ENCODE measurements at places on chromosomes 6 and 20. TPM values are rescaled to one million over a fixed set of nuclear protein-coding genes. Genes with fewer than 3 reads are reported as not detected.

- no peak for DNase-seq
These were observed 809.5 kb upstream of the FLRT3 start for GRCh38 chr20:15146948-15147347.

MAP3K5 gene
- total RNA-seq: 21.7 TPM

GRCh38 chr6:355373-356208 lies 36.0 kb upstream of the IRF4 start:
- DNase-seq: no peak

NKX2-2 gene
- total RNA-seq: not detected

C6orf58 gene
- 1.0 TPM for total RNA-seq

DNA sequence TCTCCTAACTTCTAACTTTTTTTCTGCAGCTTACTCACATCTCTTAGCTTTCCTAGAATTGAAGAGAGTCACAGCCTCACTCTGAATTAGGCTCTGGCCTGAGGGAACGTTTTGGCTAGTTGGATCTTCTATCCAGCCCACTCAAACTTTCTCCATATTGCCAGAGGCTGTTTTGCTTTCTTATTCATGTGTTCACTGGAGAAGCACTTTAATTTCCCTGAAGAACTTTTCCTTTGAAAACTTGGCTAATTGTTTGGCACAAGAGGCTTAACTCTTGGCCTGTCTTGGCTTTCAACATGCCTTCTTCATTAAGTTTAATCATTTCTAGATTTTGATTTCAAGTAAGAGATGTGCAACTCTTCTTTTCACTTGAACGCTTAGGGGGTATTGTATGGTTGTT lies 138.2 kb upstream of the PLCB4 start:
- peak; percentile 88 for DNase-seq

MYL9 gene
- total RNA-seq: 3.5 TPM

DNA sequence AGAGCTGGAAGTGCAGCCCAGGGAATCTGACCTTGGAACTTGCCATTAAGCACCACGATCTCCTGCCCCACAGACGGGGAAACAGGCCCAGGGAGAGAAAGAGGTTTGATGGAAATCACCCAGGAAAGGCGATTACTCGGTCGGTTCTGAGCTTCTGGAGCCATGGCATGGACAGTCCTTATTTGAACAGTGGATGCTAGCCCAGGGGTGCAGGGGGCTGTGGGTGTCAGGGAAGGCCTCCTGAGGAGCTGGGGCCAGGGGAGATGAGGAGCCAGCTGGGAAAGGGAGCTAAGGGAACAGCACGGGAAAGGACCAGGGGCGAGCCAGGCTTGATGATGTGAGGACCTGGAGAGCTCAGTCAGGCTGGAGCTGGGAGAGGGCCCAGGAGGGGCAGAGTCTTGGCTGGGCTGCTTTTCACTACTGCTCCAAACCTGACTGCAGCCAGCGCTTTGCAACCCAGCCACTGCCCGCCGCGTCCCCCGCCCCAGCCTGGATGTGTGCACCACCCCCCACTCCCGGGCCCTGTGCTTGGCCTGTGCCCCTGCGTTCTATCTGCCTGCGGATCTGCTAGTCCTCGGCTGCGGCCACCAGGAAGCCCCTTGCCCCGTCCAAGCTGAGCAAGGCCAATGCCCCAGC lies 17.8 kb downstream of the SUN5 start:
- no peak for DNase-seq

DNA sequence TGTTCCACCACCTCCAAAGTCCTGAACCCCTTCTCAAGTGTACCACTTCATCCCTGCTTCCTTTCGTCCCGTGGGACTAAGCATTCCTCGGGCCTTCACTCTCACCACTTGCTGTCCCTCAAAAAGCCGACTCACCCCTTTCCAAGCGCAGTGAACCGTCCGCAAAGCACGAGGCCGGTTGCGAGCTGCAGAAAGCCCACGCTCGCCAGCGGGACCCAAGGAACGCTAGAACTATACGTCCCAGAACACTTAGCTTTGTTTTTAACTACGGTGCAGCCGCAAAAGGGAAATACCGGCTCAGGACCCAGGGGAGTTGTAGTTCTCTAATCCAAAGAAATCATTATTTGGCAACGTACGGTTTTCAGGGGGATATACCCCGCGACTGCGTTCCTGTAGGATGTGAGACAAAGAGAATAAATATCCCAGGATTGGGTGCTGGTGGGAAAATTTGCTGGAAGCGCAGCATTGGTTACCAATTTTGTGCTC lies 416 bp upstream of the POLR1H start:
- DNase-seq: peak; percentile 21

SNAI1 gene
- total RNA-seq: 2.7 TPM

DNA sequence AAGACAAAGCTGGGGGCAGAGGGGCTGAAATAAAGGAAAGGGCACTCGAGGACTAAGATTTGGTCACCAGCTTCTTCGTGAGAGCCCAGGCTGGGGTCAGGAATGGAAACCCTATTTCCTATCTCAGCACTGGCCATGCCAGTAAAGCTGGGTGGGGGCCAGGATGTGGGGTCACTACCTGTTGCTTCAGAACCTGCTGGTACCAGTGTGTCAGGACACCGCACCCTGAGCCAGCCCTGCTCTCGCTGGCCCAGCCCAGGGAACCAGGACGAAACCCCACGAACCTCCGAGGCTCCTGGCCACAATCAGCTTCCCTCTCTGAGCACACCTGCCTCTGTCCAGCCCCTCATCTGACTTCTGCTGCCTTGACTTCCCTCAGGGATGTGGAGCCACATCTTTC lies 2.1 kb downstream of the CDSN start:
- no peak for DNase-seq

DNA sequence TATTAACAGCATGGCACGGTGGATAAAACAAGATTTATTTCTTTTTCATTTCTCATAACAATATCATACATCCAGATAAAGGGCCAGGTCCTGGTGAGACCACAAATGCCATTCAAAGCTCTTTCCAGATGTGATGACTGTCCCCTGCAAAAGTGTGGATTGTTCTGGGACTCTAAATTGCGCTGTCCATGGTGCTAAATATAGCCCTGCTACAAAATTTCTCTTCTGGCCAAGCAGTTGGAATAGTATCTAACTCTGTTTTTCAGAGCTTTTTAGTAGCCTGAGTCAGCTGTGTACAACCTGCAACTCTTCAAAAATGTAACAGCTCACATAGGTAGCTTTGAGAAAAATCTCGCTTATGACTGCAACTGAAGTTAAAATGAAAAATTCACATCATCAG lies 115.8 kb downstream of the MANEA start:
- DNase-seq: peak; percentile 1

VGLL2 gene
- total RNA-seq: 0.17 TPM

GRCh38 chr6:45815466-45816125 lies 200.1 kb downstream of the CLIC5 start:
- DNase-seq: no peak

LPIN3 gene
- 8.5 TPM for total RNA-seq

DNA sequence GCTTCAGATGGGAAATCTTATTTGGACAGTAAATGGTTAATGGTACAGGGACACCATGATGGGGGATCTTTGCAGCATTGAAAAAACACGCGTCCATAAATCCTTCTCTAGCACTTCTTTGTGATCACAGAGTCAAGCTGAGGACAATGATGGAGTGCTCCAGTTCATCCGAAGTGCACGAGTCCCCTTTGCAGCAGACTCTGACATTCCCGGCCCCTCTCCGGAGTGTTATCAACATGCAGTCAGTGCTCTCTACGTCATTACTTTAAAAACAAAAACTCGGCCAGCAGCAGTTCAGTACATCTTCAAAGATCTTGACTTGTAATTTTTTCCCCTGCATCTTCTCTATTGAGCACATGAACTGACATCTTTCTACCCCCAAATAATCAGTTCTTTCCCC lies 185.5 kb upstream of the AKAP12 start:
- no peak for DNase-seq

GRCh38 chr6:70151616-70152015 lies 151.3 kb downstream of the COL9A1 start:
- no peak for DNase-seq

DNA sequence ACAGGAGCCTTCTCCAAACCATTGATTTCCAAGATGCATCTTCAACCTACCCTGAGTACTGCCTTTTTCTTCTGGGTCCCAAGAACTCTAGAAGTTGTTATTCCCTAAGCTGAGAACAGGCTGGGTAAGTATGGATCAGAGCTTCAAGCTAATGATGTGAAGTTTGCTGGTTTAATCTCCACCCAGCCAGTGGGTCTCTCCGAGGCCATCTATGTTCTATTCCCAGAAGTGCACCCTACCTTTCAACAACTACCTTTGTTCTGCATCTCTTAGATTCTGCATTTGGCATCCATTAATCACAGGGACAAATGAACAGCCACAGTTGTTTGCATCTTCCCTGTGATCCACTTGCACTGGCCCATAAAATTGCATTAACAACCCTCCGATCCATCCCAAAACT lies 246.2 kb downstream of the HIVEP2 start:
- DNase-seq: no peak

ANKEF1 gene
- total RNA-seq: 5.2 TPM

- DNase-seq: no peak
These were observed 27.1 kb downstream of the CDYL start for GRCh38 chr6:4803343-4803744.

DNA sequence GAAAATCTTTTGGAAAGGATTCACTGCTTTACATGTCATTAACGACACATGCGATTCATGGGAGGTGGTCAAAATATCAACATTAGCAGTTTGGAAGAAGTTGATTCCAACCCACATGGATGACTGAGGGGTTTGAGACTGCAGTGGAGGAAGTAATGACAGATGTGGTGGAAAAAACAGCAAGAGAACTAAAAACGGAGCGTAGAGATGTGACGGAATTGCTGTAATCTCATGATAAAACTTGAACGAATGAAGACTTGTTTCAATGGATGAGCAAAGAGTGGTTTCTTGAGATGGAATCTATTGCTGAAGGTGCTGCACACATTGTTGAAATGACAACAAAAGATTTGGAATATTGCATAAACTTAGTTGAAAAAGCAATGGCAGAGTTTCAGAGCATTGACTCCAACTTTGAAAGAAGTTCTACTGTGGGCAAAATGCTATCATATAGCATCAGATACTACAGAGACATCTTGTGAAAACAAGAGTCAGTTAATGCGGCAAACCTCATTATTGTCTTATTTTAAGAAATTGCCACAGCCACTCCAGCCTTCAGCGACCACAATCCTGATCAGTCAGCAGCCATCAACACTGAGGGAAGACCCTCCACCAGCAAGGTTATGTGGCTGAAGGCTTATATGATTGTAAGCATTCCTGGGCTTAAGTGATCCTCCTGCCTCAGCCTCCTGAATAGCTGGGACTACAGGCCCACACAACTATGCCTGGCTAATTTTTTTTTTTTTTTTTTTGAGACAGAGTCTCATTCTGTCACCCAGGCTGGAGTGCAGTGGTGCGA lies 19.2 kb downstream of the SRSF3 start:
- no peak for DNase-seq

DNA sequence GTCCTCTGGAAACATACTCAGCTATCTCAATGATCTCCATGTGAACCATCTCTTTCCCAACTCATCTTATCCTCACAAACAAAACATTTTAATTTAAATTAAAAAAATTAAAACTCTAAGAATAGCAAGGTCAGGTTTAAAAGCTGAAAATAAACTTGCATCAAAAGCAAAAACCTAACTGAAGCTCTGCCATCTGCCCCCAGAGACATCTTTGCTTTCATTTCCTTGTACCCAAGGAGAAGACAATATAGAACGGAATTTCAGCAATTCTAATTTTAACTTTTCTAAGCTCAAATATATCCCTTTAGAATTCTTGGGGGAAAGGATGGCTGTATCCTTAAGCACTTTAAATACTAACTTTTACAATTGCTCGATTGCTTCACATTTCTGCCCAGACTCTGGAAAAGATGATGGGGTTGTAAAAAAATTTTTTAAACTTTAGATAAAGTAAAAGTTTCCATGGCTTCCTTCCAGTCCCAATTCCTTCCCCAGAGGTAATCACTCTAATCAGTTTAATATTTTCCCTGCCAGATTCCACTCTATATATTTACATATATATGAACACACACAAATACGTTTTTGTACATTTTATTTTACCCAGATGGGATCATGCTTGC lies 69.2 kb upstream of the SMIM29 start:
- DNase-seq: no peak

GRCh38 chr6:170000071-170000843 lies 248.8 kb downstream of the ERMARD start:
- DNase-seq: no peak

DNA sequence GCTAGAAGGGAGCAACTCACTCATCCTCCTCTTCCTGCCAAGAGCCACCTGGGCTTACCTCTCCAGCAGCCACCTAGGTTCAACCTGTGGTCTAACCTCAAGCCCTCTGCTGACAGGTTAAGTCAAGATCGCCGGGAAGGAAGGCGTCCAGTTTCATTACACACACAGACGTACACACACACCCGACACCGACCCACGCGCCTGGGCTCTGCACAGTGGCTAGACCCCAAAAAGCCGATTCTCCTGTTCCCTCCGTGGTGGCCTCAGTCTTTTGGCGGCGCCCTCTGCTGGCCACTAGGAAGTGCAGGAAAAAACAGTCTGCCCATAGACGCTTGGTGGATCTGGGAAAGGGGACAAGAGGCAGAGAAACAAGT lies 52.8 kb downstream of the MRPL14 start:
- peak; percentile 59 for DNase-seq

- peak; percentile 93 for DNase-seq
These were observed at the start of gene OSER1 for GRCh38 chr20:44210406-44211176. OSER1 (minus strand) TSS chr20:44210771; CDS start chr20:44206957, 3,814 bp downstream.

C6orf163 gene
- not detected for total RNA-seq

TRIM40 gene
- not detected for total RNA-seq

DNA sequence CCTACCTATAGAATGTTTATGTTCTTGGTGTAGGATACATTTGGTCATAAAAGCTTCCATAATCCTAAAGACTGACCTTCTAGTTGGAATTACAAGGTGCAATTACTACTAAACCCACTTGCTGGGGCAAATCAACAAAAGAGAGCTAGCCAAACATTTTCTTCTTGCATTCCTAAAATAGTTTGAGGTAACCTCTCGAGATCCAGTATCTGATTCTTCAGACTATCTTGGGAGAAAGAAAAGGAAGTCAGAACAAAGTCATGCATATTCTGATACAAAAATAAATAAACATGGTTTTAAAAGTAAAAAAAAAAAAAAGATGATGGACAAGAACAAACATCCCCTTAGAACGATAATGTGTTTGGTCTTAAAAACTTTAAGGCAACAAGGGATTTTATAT lies 294.2 kb upstream of the RSPO3 start:
- no peak for DNase-seq

DNA sequence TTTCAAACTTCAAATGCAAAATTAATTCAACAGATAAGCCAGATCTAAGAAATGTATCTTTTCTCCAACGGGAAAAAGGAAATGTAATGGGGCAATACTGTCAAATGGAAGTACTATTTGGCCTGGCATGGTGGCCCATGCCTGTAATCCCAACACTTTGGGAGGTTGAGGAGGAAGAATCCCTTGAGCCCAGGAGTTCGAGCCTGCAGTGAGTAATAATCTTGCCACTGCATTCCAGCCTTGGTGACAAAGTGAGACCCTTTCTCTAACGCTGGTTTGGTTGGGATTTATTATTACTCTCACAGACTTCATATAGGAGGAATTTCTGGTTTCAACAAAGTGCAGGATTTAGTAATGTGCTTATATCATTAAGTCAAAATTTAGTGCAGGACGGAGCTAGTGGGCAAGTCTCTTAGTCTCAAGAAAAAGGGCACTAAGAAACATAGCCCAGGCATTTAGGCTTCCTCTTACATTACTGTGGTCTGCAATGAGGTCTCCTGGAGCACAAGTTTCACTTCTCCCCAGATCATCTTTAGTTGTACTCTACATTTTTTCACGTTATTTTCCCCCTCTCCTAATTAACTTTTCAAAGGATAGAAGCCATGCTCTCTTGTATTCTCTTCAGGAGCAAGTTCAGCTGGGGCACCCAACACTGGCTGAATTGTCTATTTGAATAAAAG lies 23.1 kb downstream of the TRIM27 start:
- no peak for DNase-seq

DOK5 gene
- under 0.01 TPM for total RNA-seq

All from renal cortical epithelial cell (primary cell).